Stimulated activated CD8-positive, alpha-beta memory T cell treated with anti-CD3 and anti-CD28 coated beads, Interleukin-2, amount 100 ng/mL, for 48 hours (primary cell): ENCODE measurements at places on chromosomes 5 and 9.

DNA sequence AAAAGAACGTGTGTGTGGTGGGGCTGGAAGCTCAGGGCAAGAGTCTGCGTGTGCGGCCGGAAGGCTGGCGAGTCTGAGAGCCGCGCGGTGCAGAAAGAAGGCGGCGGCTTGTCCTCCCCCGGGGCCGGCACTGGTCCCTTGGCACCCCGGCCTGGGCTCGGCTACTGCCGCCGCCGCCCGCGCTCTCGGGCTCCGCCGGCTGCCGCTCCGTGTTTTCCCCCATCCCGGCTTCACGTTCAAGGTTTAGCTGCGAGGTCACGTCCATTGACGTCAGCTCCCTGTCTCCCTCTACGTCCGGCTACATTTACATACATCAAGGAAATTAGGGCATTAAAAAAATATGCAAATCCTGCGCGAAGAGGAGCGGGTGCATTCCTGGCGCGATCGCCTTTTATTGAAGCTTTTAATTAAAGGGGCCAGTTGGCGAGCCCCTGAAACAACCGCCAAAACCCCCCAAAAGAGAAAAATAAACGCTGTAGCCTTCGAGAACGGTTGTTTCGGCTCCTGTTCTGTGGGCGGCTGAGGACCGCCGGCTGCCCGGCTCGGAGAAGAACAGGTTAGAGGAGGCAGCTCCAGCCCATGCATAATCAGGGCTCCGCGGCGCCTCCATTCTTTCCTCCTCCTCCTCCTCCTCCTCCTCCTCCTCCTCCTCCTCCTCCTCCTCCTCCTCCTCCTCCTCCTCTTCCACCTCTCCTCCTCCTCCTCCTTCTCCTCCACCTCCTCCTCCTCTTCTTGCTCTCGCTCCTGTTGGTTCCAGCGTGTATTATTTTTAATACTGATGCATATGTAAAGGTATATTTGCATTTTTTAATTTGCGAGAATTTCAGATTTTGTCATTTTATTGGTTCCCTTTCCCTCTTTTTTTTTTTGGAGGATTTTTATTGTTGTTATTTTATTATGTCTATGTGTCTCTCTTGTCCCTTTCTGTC, 207.0 kb downstream of the MEF2C start:
- no peak for DNase-seq

- no peak for DNase-seq
These were observed 36.7 kb upstream of the IZUMO3 start for GRCh38 chr9:24582146-24583126.

- DNase-seq, result no peak
These were observed 168.2 kb downstream of the CD180 start for GRCh38 chr5:67028371-67028770.

- DNase-seq, result no peak
These were observed 12.8 kb downstream of the RALGPS1 start for GRCh38 chr9:126927419-126927818.

DNA sequence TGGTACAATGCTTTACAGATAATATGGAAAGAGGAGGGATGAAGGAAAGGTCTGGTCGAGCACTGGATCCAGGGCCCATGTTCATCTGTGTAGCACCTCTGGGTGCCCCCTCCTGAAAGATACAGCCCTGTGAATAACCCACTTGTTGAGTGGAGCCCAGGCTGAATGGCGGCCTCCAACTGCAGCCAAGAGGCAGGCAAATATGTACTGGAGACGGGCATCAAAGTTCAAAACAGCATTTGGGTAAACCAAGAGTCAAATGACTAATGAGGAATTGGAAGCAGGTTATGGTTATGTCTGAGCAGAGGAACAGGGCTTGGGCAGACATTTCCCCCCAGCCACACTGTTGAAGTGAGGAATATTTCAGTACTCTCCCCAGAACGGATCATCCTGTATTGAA, 1.1 kb downstream of the C9 start:
- DNase-seq, result no peak

DNA sequence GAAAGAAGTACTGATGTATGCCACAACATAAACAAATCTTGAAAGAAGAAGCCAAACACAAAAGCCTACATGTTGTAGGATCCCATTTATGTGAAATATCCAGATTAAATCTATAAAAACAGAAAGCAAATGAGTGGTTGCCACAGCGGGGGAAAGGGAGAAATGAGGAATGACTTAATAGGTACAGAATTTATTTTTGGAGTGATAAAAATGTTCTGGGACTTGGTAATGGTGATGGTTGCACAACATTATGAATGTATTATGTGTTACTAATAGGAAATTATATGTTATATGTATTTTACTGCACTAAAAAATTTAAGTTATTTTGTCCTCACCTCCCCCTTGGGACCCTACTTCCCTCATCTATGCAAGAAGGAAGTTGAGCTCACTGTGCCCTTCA, 16.4 kb upstream of the TTC1 start:
- DNase-seq, result no peak

DNA sequence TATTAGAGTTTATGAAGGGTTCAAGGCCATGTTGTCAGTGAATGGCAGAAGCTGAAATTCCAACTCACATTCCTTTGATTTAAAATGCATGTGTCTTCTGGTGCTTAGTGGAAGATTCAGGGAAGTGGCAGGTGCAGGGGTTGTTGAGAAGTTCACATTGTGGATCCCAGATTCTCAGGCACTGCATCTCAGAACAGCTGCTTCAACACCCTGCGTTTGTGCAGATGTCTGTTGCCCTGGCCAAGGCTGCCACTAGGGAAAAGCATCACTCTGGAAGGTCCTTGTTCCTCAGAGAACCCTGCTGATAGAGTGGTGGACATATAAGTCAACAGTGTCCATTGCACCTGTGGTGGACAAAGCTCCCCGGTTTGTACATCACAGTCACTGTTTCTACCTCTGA, 162.7 kb downstream of the PAPPA start:
- no peak for DNase-seq

DNA sequence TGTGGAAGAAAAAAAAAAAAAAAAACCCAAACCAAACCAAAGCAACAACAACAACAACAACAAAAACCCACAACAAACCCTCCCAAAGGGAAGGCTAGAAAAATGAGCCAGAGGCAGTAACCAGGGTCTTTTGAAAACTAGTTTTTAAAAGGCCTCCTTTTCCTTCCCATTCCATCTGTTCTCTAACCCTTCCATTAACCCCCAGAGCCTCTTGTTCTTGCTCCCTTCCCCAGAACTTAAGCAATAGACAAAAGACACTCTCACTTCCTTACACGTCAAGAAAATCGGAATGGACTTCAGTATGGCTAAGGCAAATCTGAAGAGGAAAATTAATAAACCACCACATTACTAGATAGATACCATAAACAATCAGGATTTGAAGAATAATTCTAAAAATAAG, 292.8 kb downstream of the ARL15 start:
- DNase-seq, result no peak

GRCh38 chr5:150070821-150071220, 15.5 kb downstream of the CSF1R start:
- DNase-seq, result no peak

DNA sequence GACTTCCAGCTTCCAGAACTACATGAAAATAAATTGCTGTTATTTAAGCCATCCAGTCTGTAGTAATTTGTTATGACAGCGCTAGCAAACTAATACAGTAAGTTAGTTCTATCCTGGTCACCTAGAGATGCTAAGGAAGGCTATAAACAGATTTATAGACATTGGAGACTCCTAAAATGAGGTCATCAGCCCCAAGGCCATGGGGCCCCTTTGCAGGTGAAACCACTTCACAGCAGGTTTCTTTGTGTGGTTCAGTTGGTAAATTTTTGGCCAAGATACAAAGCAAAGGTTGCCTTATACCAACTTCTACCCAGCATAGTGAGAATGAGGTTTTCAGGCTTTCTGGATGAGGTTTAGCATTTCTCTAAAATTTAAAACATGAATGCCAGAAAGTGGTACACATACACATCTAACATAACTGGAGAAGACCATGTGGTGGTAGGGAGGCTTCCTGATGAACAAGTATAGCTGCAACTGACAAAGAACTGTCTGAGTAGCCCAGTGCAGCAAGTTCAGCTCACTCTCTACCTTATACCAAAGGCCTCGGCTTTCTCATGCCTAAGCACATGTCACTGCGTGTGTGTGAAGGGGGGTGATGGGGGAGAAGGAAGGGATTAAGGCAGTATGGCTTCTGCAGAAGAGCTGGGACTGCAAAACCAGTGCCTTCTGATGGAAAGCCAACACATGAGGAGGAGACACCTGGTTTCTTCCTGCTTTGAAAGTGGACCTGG, 264.6 kb upstream of the TAS2R1 start:
- no peak for DNase-seq

DNA sequence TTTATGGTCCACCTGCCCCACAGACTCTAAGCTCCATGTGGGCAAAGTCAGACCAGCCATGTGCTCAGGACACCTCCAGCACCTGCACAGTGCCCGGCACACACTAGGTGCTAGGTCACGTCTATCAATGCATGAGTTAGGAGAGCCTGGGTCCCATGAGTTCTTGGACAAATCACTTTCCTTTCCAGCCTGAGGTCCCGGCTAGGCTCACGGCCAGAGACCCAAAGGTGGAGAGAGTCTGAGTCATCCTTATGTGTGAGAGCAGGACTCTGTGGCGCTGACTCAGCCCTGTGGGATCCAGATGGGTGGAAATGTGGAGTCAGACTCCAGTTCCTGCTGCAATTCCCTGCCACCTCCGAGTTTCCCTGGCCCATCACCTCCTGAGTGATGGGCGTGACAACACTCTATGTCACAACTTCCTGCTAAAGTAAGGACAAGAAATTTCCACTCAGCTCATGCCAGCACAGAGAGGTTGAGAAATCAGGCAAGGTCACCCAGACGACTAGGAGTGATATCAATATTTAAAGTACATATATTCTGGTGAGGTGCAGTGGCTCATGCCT, 2.5 kb upstream of the ST6GALNAC4 start:
- DNase-seq, result no peak

GRCh38 chr5:172683645-172684471, 42.8 kb downstream of the NEURL1B start:
- DNase-seq, result no peak

DNA sequence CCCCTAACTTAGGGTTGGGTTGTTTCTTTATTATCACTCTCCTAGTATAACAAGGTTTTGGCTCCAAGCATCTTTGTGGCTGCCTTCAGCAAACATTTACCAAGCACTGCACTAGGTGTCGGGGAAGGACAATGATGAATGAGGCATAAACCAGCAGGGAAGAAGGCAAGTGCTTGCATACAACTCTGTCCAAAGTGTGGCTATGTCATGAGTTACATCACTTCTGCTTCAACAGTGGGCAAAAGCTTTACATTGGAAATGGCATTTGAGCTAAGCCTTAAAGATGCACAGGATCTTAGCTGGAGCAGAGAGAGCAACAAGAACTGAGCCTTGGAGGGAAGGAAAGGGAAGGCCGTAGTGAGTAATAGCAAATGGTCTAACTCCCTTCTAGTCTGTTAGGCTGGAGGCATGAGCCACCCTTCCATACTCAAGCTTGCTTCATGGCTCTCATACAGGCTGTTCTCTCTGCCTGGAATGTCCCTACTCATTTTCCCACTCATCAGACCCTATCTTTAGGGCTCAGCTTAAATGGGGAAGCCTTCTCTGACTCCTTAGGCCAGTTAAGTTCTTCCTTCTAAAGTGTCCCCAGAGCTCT, 121.8 kb downstream of the SEMA6A start:
- no peak for DNase-seq

DNA sequence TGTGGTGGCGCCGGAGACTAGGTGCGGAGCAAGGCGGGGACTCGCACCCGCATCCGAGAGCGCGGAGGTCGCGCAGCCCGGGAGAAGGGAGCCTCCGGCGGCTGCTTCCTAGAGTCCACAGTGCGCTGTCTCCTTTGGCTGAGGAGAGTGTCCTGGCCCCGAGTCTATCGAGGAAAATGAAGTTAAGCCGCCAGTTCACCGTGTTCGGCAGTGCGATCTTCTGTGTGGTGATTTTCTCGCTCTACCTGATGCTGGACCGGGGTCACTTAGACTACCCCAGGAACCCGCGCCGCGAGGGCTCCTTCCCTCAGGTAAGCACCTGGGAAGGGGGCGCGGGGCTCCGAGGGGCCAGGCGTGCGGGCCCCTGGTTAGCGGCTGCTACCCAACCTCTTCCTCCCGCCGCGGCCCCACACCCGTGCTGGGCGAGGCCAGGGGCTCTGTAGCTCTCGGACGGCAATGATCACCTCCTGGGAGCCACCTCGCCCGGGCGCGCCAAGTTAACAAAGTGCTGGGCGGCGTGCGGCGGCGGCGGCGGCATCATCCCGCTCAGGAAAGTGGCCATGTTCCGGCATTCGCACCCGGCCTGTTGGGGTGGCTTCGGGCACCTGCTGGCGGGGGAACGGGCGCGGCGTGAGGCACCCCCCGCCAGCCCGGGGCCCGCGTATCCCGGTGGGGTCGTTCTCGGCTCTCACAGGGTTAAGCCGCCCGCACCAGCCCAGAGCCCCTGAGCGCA, 681 bp downstream of the MAN2A1 start:
- peak; percentile 42 for DNase-seq

GRCh38 chr9:33455945-33456344, 8.6 kb upstream of the AQP3 start:
- DNase-seq, result no peak

DNA sequence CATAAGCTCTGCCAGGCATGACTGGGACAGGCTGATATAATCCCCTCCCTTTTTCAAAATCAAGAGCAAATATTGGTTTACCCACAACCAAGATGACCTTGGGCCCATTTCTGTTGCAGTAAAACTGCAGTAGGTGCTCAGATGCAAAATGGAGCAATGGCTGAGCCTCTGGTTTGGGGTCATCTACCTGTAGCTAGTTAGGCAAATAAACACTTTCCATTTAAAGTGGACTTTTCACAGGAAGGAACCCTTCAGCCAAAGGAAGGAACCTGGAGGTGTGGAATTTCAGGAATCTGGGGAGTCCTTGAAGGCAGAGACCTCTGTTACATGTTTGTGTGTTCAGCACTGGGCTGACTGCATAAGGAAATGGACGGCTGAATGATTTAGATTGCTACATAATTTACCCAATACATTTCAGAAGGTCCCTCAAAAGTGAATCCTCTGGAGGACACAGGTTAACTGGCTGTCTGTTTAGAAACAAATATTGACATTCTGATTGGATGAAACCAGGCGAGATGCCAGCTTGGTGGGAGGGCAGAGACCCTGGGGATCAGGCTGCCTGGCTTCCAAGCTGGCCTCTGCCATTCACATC, 170.1 kb upstream of the ZNF618 start:
- no peak for DNase-seq

GRCh38 chr5:32584646-32585045, 711 bp upstream of the SUB1 start:
- no peak for DNase-seq

- DNase-seq, result no peak
These were observed 53.5 kb downstream of the PLK2 start for GRCh38 chr5:58406394-58406793.
